Nephron progenitor cell (in vitro differentiated cells): ENCODE measurements at places on chromosomes 3 and 15.

DNA sequence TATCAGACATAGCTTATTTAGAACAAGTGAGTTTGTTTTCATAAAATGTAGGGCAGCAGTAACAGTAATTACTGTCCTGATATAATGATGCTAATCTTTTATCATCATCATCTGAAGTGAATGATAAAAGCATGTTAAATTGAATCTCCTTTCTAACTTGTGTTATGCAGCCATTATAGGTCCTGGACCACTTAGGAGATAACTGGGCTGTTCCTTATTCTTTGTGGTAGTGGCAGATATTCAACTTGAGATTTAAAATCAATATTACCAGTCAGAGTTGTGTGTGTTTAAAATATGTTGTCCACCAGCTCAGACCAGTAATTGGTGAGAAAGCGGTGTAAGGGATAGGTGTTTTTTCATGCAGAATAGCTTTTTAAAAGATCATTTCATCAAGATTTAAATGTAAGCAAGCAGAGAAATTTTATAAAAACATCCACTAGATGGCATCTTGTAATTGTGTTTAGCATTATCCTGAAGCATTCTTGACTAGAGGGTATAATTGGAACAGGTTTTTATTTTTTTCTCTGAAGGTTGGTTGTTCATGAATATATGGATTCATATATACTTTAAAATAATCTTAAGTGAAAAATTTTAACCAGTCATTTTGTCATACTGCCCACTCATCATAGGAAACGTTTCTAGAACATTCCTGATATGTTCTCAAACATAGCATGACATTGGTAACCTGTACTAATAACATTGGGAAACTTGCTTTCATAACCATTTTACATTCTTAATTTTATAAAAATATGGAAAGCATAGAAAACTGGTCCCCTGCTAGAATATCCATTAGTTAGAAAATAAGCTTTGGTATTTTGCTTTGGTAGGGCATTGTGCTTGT is 153.9 kb downstream of the BBX start:
- DNase-seq, result no peak

DNA sequence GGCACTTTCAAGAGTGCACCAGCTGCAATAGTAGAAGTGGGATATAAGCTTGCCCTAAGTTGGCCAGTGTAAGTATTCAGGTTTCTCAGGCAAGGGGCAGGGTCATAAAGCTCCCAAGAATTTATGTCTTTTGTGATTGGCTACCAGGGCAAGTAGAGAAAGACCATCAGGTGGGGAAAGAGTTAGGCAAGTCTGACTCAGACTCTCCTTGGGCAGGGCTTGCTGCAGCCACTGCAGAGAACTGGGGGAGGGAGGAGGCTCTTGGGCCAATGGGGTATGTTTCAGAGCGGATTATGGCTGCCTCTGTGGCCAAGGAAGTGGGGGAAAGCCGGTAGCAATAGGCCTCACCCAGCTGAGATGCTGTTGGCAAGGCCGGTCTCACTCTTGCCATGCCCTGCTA is 44.6 kb upstream of the SLC25A36 start:
- DNase-seq, result no peak

DNA sequence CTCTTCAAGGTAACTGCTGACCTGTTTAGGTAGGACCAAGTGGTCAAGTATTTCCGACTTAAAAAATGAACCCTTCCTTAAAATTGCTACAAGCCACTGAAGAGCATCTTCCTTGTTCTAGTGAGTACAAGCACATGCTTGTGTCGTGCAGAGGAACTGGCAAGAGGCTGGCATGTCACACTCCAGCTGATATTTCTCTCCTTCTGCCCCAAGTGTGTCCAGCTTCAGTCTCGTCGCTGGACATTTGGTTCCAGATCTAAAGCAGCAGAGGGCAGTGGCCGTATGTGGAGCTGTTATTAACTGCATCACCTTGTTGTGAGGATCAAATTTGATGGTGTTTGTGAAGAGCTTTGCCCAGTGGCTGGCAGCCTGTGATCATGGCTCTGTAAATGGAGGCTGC is 10.0 kb downstream of the RBP2 start:
- no peak for DNase-seq

DNA sequence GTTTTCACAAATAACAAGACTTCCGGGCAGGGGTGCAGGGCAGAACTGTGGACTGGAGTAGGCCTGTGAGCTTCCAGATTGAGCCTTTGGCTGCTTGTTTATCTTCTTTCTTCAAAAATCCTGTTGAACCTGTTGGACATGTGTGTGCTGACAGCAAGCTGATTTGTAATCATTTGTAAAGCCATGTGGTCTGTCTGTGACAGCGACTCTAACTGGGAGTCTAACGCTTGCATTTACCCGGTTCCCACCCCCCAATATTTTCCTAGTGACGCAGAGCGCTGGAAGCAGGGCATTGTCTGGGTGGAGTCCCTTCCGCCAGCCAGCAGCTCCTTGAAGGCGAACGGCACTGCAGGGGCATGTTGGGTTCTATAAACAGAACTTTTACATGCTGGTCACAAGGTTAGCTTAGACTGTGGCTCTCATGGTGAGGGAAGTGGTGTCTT is 85.7 kb upstream of the MYZAP start:
- DNase-seq, result no peak

DNA sequence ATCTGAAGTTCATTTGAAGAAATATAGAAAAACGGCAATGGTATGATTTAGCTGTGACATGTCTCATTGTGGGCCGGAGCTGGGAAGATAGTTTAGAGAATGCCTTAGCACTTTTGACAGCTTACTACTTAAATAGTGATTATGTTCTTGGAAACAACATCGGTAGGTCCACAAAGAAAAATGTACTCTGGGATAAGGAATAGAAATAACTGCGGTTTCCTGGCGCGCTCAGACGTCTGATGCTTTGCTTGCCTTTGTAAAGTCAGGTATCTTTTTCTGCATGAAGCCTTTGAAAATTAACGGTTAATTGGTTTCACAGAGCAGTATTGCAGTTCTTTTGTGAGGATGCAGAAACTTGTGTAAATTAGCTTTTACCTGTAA is 1.4 kb downstream of the USP3 start:
- DNase-seq, result no peak

DNA sequence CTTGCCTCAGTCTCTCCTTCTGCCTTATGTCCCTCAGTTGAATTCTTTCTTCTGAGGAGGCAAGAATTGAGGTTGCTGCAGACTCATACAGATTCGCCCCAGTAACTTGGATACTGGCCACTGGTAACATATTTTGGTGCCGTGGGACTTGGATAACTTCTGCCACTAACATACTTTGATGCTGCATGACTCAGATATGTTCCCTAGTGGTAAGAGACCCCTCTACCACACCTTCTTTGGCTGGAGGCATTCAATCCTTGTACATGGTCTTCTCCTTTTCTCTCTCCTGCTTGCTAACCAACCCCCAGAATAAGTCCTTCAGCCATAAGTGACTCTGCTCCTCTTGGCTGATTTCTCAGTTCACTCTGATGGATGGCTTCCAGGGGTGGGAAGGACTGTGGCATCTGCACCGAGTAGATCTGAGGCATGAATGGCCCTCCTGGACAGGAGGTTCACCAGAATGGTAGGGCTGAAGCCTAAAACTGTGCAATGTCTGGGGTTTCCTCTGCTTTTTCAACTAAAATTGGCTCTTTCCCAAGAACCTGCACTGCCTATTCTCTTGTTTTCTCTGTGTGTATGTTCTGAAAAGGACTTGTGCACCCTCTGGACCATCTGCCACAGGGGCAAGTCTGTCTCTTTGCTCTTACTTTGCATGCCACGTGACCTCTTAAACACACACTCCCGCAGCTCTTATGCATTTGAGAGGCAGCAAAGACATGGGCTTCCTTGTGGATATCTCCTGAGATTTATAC is 55.5 kb upstream of the FSTL1 start:
- DNase-seq, result no peak

- no peak for DNase-seq
These were observed 2.6 kb upstream of the MDFIC2 start for GRCh38 chr3:70315021-70315420.

DNA sequence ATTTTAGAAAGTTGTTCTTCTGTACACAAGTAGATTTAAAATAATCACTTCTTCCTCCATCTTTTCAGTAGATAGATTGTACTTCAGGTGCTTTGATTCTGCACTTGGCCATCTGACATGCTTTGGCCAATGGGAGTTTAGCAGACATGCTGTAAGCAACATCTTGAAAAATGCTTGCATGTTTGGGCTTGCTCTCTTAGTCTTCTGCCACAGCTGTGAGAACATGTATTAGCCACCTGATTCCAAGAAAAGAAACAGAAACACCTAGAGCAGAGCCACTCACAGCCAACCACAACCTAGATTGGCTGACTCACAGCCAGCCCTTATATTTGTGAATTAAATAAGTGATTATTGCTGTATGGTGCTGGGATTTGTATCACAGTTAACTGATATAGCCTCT is 70.2 kb upstream of the GADL1 start:
- no peak for DNase-seq

GRCh38 chr3:196399485-196399945 is 32.7 kb downstream of the UBXN7 start:
- DNase-seq, result no peak

- DNase-seq, result no peak
These were observed 412.5 kb downstream of the TBC1D5 start for GRCh38 chr3:17329927-17330326.

DNA sequence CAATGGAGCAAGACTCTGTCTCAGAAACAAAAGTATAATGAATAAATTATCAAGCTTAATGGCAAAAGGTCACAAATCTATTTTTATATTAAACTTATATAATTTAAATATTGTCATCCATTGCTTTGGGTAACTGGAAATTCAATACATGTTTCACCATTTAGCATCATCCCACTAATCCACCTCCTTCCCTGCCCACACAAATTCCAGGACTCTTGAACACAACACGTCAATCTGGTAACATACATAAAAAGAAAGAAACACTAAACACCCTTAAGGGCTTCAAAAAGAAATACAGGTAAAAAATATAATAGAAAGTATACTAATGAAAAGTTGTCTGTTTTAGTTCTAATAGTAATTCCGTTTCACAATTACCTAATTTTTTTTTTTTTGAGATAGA is 149.4 kb downstream of the STAG1 start:
- DNase-seq, result no peak

DNA sequence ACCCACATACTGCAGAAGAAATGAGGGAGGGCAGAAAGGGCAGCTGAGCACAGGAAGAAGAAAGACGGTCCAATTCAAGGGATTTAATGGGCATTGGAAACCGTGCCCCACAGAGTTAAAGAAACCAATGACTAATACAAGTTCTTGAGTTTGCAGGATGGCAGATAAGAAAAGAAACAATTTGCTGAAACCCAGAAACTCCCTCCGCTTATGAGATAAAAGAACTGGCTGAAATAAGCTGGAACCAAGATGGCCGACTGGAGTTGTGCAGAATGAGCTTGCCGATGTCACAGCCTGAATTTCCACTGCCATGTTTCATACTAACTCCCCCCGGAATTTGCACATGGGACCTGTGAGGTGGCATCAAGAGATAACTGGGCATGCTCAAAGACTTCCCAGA is 47.1 kb downstream of the SCAP start:
- no peak for DNase-seq

DNA sequence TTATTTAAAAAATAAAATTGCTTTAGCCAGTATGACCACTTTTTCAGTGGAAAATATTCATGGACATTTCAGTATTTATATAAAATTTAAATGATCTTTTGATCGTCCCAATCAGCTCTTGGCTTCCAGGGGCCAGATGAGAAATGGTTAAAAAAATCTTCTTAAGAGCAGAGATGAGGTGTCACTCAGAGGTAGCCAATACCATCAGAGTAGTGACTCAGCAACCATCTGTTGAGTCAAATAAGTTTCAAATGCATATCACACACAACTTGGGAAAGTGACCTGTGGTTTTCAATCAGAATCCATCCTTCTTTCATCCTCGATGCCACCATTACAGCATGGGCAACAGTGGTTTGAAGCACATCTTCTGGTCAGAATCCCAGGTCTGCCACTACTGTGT is 958.8 kb upstream of the NR2F2 start:
- no peak for DNase-seq

- no peak for DNase-seq
These were observed 247.4 kb upstream of the SATB1 start for GRCh38 chr3:18672561-18672960.

- no peak for DNase-seq
These were observed 3.9 kb upstream of the PARP14 start for GRCh38 chr3:122676759-122677158.

GRCh38 chr3:116601206-116601605 is 108.4 kb upstream of the TUSC7 start:
- DNase-seq, result no peak

- DNase-seq, result no peak
These were observed 51.3 kb downstream of the CCK start for GRCh38 chr3:42214565-42215283.

DNA sequence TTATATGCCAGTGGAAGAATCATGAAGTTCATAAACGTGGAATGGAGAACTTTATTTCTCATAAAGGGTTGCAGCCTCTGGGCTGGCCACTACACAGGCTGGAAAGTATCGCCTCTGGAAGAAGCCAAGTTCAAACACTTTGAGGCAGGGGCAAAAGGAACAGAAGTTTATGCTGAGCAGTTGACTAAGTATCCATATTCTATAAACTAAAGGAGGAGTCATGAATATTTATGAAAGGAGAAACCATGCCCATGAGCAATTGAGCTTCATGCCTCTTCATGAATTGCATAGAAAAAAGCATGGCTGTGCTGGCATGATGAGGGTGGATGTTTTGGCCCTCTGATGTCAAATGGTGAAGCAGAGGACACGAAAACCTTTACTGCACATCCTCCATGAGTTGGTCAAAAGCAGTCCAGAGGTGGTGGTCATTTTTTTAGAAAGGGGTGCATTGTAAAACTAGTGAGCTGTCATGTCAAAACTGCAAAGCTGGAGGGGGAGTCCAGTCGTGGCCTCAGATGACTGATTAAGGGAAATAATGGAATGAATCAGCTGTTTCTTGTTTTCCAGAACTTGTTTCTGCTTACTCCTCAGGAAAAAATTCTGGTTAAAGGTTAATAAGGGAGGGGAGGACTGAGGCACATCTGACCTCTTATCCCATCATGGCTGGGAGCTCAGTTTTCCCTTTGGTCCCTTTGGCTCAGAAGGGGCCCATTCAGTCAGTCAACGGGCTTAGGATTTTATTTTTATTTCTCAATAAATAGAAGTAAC is 276.7 kb downstream of the CHL1 start:
- no peak for DNase-seq

GRCh38 chr3:130671545-130672312 is 74.9 kb downstream of the PIK3R4 start:
- DNase-seq, result no peak

DNA sequence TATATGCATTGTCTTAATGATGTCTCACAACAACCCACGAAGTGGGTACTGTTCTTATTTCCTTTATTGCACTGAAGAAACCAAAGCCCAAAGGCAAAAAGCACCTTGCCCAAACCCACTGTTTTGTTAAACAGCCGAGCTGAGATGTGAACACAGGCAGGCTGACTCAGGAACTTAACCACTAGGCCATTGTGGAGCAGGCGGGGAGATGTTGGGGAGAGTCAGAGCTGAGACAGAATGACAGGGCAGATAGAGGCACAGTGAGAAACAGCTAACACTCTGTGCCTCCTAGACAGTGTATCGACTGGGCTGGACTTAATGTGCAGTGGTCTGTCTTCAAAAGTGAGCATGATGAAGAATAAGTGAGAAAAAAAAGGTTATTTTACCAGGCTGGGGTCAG is 56.5 kb downstream of the RPLP1 start:
- no peak for DNase-seq
